Daoy (cell line): ENCODE measurements at places on chromosomes 3 and 15. TPM values are rescaled to one million over a fixed set of nuclear protein-coding genes. Genes with fewer than 3 reads are reported as not detected.

Gene MAPKBP1
- 3.7 and 4.3 TPM in 2 replicates for total RNA-seq

DNA sequence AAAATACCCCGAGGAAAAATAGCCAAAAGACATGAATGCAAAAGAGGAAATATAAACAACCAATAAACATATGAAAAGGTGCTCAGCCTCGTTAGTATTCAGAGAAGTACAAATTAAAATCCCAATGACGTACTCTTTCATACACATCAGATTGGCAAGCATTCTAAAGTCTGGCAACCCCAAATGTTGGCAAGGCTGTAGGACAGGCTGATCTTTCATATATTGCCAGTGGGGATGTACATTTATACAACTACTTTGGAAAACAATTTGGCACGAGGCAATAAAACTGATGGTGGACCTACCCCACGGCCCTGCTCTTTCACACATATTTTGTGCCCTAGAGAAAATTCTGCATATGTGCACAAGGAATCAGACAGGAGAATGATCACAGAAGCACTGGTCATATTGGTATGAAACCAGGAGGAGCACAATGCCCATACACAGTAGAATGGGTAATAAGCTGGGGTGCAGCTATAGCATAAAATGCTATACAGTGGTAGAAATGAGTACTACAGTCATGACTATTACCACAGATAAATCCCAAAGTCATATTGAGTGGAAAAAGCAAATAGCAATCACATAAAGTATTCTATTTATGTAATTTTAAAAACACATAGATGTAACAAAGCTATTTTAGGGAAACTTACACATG is 176.0 kb upstream of the SLC24A5 start:
- DNase-seq, result no peak

- no peak for DNase-seq
Observed at GRCh38 chr3:72176537-72177041, 391.6 kb upstream of the PROK2 start.

GRCh38 chr3:72335458-72336095 is 512.7 kb downstream of the SHQ1 start:
- no peak for DNase-seq

DNA sequence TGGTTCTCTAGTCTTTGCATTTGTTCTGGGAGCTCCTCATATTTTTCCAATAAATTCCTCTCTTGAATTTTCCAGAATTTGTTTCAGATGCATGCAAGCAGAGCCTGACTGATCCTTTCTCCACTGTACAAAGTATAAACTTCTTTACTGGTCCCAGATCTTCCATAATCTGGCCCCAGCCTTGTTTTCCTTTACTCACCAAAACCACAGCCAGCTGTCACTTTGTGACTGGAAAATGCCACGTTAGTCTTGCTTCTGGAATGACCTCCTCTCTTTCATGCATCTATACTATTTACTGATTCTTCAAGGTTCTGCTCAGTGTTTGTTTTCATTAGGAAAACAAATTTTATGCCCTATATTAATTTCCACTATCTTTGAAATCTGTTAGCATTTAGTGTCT is 60.4 kb upstream of the SPPL2A start:
- no peak for DNase-seq

- DNase-seq, result no peak
Observed at GRCh38 chr3:56971261-56971660, 89.2 kb upstream of the SPATA12 start.
